ENCODE measurements at places on chromosomes 1 and 21.

DNA sequence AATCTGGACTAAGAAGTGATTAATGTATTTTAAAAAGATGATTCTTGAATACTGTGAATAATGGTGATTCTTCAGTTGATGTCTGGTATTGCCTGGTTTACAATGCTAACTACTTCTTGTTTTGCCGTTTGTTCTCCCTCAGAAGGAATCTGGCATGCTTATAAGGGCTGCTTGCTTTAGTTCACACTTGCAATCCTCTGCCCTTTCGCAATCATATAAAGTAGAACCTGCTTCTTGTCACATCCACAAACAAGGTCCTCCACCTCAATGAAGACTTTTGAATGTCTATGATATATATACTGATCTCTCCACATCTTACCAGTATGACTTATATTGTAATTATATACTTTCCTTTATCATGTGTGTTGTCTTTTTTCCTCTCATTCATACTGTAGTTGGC lies 92.6 kb downstream of the ADGRL4 start:
- no peak for DNase-seq

- DNase-seq: no peak
Measured at GRCh38 chr21:44923480-44924084, 2.9 kb upstream of the ITGB2 start.

- no peak for DNase-seq
Measured at GRCh38 chr1:214496126-214496525, 55.3 kb downstream of the PTPN14 start.

DNA sequence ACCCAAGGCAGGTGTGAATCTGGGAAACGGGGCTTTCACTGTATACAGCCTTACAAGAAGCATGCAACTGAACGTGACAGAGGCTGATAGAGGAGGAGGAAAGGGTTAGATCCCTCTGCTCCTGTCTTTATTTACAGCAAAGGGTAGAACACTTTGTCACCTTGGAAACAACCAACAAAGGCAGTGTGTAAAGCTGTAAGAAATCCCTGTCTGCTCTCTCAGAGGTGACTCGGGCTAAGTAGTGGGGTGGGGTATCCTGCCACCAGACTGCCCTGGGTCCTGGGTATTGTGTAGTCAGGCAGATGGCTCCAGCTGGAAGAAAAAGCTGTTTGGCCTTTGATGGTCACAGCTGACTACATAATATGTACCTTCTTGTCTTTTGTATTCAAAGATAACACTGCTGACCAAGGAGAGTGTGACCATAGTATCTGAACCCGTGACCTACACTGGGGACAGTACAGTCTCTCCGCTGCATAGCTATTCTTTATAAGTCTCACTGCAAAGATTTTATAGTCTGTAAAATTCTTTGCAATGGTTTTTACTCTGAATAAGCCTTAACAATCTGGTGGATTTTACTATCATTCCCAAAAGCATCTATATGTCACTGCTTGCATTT lies 22.1 kb upstream of the POU2F1 start:
- DNase-seq: no peak

DNA sequence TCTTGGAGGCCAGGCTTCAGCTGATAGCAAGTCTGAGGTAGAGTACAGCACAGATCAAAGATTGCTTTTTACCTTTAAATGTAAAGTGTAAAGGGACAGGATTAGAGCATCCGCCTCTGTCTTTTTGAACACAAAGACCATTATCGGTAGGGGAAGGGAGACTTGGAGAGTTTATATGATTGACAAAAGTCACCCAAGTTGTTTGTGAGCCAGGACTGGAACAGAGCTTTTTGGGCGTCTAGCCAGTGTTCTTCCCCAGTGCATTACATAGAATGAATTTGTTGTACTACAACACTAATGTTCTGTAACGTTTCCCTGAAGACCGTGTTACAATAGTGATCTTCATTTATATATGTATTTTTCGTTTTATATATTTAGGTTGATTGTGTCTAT lies 9.3 kb upstream of the PIGC start:
- DNase-seq: no peak

DNA sequence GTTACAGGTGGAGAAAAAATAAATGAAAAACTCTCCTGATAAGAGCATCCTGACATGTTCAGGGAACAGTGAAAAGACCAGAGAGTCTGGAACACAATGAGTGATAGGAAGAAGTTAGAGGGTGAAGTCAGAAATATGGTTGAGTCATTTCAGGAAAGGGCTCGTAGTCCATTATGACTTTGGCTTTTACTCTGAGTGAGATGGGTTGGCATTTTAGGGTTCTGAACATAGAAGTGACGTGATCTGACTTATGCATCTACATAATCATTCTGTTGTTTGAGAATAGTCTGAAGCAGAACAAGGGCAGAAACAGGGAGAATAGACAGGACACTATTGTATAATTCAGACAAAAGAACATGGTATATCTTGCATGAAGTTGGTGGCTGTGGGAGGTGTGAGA lies 5.8 kb downstream of the HMCN1 start:
- DNase-seq: no peak

- no peak for DNase-seq
Measured at GRCh38 chr1:47674189-47674588, 236.3 kb downstream of the FOXD2 start.

DNA sequence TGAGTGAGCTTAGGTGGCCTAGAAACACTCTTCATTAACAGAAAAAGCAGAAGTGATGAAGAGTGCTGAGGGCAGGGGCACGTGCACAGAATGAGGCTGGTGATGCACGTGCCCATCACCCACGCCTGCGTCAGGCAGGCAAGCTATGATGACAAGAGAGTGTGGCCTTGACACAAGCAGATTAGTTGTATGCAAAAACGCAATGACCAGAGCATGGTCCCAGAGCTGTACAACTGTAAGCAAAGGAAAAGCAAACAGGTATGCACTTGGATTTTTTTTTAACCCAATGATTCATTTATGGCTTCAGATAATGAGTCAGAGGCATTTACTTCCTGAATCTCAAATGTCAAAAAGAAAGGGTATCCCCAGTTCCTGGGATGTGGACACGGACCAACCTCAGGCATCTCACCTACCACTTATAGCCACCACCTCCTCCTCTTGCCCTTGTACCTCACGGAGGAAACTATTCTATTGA lies 9.1 kb upstream of the TMEM61 start:
- no peak for DNase-seq

DNA sequence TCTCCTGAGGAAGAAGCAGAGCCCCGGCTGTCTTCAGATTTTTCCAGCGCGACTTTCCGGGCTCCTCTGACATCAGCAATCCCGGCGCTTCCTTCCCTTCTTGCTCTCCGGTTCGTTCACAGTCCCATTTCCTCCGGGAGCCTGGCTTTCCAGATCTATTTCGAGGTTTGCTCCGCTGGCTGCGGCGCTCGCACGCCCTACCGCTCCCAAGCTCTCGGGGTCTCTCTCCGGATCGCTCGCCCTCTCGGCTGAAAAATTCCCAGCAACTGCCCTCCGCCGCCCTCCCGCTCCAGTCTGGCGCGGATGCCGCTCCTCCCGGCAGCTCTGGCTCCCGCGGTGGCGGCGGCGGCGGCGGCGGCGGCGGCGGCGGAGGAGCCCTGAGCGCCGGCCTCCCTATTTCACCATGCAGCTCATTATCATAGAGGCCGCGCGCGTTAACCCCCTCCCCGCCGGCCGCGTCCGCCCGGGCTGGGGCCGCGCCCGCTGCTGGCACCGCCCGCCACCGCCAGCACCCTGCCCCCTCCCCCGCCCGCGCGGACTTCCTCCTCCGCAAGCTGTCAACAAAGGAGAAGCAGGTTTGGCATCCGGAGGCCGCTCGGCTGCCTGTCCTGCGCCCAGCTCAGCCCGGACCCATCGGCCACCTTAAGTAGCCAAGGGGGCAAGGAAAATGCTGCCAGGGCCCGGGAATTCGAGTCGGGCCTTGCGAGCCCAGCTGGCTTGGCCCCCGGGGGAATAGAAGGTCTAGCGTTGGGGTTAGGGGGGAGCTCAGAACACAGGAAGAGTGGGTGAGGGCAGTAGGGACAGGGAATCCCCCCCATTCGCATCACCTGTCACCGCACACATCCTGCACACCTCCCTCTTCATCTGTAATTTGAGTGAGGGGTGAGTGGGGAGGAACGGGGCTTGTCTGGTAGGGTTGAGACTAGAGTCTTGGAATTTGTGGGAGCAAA lies at the start of gene PLXNA2:
TSS of gene PLXNA2 (minus strand) at position 418 of the 950 bp plus-strand sequence. CDS start 26,462 bp downstream, outside the sequence.
- peak; percentile 55 for DNase-seq

- DNase-seq: no peak
Measured at GRCh38 chr1:172402878-172403569, 17.5 kb upstream of the C1orf105 start.

All from activated CD8-positive, alpha-beta memory T cell treated with anti-CD3 and anti-CD28 coated beads for 1 hour (primary cell).